ENCODE measurements at places on chromosomes 7 and 10. TPM values are rescaled to one million over a fixed set of nuclear protein-coding genes. Genes with fewer than 3 reads are reported as not detected.

DNA sequence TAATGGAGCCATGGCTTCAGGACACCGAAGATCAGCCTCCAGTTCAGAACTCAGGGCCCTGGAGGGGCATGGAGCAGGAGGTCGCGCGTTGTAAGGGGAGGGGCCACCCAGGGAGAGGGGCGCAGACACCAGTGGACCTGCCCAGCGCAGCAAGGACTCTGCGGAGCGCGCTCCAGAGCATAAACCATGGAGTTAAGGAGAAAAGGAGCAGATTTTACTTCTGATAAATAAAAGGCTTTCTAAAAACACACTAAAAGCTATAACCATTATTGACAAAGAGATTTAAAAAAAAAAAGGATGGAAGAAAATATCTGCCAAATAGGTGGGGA lies 10.5 kb downstream of the CALY start:
- H3K27ac ChIP-seq: no peak overlapping the region
- peaks cover 3% of the 10 kb centered on the region for H3K4me1 ChIP-seq
- peaks cover 64% of the 10 kb centered on the region for H3K27me3 ChIP-seq
- H3K4me3 ChIP-seq: peak overlapping the region; percentile 45

GRCh38 chr7:99499371-99499720 lies 735 bp downstream of the ZNF394 start:
- H3K4me3 ChIP-seq: peak overlapping the region; percentile 59
- peaks cover 29% of the 10 kb centered on the region for H3K36me3 ChIP-seq
- H3K4me1 ChIP-seq: peaks cover 25% of the 10 kb centered on the region
- peak; percentile 8 for DNase-seq
- no peaks in the 10 kb centered on the region for H3K27me3 ChIP-seq

DNA sequence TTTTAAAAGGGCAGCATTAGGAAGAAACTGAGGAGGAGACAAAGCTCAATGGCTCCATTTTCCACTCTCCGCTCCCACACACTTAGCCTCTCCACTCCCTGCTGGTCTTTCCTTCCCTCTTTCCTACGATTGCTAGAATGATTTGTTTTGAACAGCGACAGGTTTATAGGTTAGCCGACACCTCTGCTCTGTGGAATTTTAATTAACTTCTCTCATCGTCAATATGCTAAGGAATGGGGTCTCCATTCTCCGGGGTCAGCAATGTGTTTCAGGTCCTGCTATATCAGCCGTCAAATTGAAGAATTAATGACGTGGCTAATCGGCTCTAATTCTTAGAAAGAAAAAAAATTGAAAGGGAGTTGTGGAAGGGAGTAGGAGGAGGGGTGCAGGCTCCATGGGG lies 28.9 kb downstream of the FBXW4 start:
- H3K4me1 ChIP-seq: no peaks in the 10 kb centered on the region
- peaks cover 62% of the 10 kb centered on the region for H3K36me3 ChIP-seq
- H3K27ac ChIP-seq: no peak overlapping the region

DNA sequence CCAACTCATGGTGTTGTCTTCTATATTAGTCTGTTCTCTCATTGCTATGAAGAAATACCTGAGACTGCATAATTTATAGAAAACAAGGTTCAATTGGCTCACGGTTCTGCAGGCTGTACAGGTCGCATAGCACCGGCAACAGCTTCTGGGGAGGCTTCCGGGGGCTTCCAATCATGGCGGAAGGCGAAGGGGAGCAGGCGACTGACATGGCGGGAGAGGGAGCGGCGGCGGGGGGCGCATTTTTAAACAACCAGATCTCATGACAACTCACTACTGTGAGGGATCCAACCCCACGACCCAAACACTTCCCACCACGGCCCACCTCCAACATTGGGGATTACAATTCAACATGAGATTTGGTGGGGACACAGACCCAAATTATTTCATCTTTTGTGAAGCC lies 28.7 kb upstream of the GDI2 start:
- no peaks in the 10 kb centered on the region for H3K27me3 ChIP-seq
- no peak for DNase-seq
- H3K27ac ChIP-seq: no peak overlapping the region
- peaks cover 12% of the 10 kb centered on the region for H3K4me1 ChIP-seq
- H3K36me3 ChIP-seq: no peaks in the 10 kb centered on the region

DNA sequence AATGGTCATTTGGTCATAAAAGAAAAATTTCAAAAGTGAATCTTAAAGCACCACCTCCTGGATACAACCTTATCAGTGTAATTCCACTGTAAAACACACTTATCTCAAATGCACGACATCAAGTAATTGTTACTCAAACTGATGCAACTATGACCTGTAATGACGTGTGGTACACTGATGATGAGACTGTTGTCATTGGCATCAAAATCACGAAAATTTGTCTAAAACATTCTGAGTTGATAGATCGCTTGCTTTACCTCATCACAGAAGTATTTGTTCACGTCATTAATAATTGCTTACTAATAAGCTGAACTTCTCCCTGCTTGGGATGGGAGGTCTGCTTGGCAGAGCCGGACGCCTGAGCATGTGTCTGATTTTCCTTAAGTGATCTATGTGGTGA lies 221.8 kb upstream of the KLF6 start:
- H3K27ac ChIP-seq: no peak overlapping the region
- H3K36me3 ChIP-seq: no peaks in the 10 kb centered on the region
- no peak overlapping the region for H3K4me3 ChIP-seq

GRCh38 chr10:116198676-116199035 lies 74.3 kb downstream of the GFRA1 start:
- H3K4me1 ChIP-seq: no peaks in the 10 kb centered on the region
- no peak overlapping the region for H3K27ac ChIP-seq
- H3K27me3 ChIP-seq: no peaks in the 10 kb centered on the region
- no peaks in the 10 kb centered on the region for H3K36me3 ChIP-seq
- no peak for DNase-seq

GRCh38 chr10:115628616-115629015 lies 535.5 kb downstream of the ATRNL1 start:
- H3K4me1 ChIP-seq: no peaks in the 10 kb centered on the region
- no peak overlapping the region for H3K27ac ChIP-seq
- H3K4me3 ChIP-seq: no peak overlapping the region
- no peak for DNase-seq

The ARHGEF35 gene
- total RNA-seq: 1.3 TPM

Data from thymus (tissue), 14 donors.